ENCODE measurements at places on chromosomes 6 and 20.

- DNase-seq: no peak
Observed at GRCh38 chr20:46965477-46965876, 70.8 kb downstream of the EYA2 start.

- DNase-seq: no peak
Observed at GRCh38 chr20:49279677-49280462, 2.0 kb upstream of the ZNFX1 start.

GRCh38 chr6:26087284-26088115, at the start of gene HFE:
TSS of gene HFE (plus strand) at chr6:26087429. CDS start at chr6:26087441, 12 bp downstream.
- DNase-seq: peak; percentile 42

GRCh38 chr20:25054096-25054820, 3.7 kb downstream of the ACSS1 start:
- DNase-seq: no peak

GRCh38 chr6:156102129-156102528, 646.5 kb upstream of the NOX3 start:
- no peak for DNase-seq

DNA sequence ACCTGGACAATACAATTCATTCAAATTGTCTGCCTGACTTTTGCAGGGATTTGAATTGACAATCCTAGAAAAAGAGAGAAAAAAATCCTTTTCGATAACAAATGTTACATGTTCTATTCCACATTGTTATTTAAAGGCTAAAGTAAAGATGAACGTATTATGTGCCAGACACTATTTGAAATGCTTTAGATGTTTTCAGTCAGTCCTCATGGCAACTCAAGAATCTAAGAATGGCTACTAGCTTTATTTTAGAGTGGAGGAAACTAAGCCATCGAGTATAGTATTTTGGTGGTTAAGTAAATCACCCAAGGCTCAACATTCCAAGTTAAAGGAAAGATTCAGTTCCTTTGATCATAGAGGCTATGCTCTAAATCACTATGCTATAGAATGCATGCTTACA, 558.6 kb upstream of the MAN1A1 start:
- DNase-seq: no peak

GRCh38 chr6:137157601-137158000, 15.8 kb downstream of the IL22RA2 start:
- no peak for DNase-seq

DNA sequence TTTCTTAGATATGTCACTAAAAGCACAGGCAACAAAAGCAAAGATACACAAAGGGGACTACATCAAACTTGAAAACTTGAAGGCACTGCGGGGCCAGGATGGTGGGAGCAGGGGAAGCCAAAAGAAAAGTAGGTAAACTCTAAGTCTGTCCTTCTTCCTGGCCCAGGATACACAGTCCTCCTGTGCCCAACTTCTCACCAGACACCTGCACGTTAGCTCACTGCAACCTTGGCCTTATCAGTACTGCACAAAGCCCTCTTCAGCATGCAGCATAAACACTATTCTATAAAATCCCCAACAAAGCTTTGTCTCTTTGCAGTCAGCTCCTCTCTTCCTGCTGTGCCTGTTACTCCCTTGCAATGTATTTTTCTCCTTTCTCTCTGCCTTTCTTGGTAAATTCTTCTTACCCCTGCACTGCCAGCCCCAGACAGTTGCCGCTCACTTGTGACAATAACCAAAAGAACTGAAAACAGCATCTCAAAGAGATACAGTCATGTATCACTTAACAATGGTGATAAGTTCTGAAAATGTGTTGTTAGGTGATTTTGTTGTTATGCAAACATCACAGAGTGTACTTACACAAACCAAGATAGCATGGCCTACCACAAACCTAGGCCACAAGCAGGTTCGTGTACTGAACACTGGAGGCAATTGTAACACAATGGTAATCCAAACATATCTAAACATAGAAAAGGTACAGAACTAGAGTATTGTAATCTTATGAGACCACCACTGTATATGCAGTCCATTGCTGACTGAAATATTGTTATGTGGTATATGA, 51.2 kb downstream of the NINL start:
- no peak for DNase-seq

- peak; percentile 58 for DNase-seq
Observed at GRCh38 chr20:4973330-4974097, 27.8 kb downstream of the SLC23A2 start.

GRCh38 chr6:21325201-21325856, 268.2 kb upstream of the SOX4 start:
- DNase-seq: no peak

- DNase-seq: no peak
Observed at GRCh38 chr6:44169154-44169553, 10.5 kb downstream of the CAPN11 start.

- DNase-seq: no peak
Observed at GRCh38 chr6:5677219-5678000, 329.3 kb downstream of the NRN1 start.

DNA sequence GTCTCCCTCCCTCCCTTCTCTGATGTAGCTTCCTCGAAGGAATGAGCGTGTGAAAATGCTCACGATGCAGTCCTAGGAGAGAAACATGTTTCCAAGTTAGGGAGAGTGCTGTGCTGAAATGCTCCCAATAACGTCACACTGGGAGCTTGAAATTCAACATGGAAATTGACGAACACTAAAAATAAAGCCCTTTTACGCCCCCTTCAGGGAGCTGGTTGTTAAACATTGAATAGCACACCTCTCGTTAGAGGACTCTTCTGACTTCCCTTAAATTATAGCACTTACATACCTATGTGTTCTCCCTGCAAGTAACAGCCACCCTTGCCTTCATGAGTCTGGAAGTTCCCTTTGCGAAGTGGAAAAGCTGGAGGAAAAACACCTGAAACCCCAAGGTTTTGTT, 88.6 kb downstream of the BFSP1 start:
- no peak for DNase-seq

DNA sequence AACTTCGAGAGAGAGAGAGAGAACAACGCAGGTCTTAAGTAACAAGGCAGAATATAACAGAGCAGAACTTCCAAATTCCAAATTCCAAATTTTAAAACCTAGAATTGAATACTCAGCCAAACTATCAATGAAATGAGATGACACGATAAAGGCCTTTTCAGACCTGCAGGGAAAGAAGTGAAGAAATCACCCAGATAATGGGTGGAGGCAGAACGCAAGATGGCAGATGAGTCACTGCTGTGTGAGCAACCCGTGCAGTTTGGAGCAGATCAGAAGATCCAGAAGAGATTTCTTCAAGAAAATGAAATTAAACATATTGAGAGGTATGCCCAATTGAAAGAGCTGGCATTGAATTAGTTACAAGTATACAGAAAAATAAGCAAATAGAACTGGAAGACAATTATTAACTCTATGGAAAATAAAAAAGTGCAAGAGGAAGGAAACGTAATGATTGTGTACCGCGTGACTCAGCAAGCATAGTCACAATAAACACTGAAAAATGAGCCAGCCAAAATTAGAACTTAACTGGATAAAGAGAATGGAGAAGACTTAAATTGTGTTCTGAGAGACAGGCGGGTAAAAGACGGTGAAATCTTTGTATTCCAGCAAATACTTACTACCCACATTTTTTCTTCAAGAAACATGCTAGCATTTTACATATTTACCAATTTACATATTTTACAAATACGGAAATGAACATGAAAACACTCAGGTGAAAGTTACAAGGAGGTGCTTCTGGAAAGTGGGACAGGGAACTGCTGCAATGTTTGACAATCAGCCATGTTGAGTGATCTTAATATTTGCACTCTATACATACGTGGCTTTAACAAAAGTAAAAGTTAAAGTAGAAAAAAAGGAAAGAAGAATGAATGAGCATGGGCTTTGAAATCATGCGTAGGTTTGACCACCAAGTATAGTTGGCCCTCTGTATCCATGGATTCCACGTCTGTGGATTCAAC, 87.9 kb upstream of the CDYL start:
- no peak for DNase-seq

DNA sequence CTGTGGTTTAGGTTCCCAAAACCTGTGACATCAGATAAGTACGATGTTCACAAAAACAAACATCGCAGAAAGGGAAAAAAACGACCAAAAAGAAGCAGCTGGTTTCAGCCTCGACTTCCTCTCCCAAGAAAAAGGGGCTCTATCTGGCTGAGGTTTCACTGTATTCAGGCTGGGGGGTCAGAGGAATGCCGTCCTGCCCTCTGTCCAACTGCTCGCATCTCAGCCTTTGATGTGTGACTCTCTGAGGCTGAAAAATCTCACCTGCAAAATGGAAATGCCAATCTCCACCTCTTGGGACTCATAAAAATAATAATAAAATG, 123.6 kb upstream of the PTPN1 start:
- no peak for DNase-seq

GRCh38 chr20:58747211-58747610, 54.6 kb downstream of the NPEPL1 start:
- DNase-seq: no peak

DNA sequence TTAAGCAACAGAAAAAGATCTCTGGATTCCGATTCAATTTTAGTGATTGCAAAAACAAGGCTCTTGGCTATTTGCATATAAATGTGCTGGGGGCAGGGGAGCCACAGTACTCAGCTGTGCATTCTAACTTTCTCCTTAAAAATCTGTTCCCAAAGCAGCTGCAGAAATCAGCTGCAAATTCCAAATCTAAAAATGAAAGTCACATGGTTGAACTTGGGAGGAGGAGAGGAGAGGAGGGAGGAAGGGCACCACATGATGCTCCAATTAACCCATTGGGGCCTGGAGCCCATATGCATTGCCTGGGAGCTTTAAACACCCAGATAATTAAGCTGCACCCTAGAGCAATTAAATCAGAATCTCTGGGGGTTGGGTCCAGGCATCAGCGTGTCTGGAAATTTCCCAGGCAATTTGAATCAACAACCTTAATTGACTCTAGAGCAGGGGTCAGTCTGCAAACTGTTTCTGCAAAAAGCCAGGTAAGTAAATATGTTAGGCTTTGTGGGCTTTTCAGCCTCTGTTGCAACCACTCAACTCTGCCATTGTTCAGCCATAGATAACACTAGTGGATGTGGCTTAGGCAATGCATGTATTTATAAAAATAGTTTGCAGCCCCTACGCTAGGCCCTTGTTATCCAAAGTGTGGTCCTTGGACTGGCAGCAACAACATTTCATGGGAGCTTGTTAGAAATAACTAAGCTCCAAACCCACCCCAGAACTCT, 508.1 kb downstream of the KIF16B start:
- no peak for DNase-seq

DNA sequence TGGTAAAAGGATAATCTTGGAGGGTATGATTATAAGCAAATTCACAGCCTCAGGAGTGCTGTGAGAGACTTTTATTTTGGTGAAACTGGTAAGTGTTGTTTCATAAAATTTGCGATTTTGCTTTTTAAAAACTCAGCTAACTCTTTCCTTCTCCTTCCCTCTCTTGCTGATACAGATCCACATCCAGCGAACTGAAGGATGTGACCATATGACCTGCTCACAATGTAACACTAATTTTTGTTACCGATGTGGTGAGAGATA, 77.2 kb upstream of the TPD52L1 start:
- DNase-seq: no peak

DNA sequence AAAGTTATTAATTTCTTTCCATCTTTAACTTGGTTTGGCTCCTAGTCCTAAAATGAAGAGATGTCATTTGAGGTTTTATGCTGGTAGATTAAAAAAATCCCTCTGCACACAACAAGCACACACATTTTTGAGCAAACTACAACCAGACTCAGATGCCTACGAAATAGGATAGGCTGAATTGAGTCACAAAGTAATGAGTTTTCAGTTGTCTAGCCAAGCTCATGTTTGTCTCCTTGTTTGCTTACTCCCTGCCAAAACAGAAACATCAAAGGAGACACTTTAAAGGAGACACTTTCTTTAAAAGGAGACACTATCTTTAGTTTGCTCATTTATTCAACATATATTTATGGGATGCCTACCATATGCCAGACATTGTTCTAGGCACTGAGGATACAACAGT, 56.2 kb downstream of the TPBG start:
- no peak for DNase-seq

GRCh38 chr6:157587127-157587926, 206.3 kb downstream of the ZDHHC14 start:
- no peak for DNase-seq

DNA sequence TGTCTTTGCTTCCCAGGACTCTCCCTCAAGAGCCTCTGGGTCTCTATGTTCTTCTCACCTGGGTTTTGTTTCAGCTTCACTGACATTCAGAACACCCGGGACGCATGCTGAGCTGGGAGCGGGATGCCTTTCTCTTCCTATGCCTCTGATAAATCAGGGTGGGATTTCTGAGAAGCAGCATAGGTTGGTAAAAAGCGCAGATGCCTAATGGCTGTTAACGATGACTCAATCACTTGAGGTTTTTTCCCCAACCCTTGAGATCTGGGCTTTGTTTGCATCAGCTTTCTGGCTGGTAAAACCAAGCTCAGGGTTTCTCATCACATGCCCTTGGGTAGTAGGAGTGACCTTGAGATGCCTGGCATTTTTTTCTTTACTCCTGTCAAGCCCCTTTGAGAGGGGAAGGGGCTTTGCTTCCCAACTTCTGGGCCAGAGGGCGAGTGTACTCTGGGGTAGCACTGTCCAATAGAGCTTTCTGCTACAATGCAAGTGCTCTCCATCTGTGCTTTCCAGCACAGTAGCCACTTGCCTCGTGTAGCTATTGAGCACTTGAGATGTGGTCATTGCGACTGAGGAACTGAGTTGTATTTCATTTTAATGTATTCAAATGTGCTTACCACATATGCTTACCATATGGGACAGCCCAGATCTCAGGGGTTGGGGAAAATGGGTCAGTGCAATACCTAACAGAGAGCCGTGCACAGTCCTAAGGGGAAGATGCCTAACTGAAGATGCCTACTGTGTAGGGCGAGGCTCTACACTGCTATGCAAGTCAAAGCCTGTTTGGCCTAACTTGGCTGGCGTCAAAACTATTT, 69.1 kb downstream of the PPP1R14C start:
- no peak for DNase-seq

GRCh38 chr6:49468042-49468441, 4.9 kb downstream of the CENPQ start:
- DNase-seq: no peak

DNA sequence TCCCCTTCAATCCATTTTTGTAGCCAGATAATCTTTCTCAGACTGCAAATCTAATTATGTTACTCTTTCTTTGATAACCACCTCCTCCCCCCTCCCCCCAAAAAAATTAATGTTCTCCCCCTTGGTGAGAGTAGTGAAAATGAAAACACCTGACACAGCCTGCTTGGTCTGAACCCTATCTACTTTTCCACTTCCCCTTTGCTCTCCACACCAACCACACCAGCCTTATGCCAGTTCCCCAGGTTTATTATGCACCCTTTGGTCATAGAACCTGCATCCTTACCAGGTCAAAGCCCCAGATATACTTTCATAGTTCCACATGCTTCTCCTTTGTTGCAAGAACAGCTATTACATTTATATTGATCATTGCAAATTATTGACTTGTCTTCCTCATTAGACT, 19.4 kb downstream of the PFDN4 start:
- DNase-seq: no peak

DNA sequence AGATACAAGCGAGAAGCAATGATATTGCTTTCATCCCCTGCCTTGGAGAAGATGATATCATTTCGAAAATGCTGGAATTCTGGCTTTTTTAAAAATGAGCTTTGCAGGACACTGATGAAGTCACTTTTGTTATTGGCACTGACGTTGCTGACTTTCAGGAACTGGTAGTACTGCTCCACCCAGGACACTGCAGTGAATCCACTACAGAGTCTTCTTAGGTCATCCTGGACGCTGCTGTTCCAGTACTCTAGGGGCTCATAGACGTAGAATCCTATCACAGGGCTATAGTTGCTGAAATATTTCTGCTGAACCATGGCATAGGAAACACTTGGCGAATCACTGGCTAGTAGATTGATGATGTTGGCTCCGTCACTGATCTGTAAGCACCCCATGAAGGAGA, 97.2 kb downstream of the OPN5 start:
- DNase-seq: no peak
